ENCODE measurements at places on chromosomes 12 and 14.

GRCh38 chr14:40758076-40758475 is 848.6 kb upstream of the LRFN5 start:
- DNase-seq: no peak

DNA sequence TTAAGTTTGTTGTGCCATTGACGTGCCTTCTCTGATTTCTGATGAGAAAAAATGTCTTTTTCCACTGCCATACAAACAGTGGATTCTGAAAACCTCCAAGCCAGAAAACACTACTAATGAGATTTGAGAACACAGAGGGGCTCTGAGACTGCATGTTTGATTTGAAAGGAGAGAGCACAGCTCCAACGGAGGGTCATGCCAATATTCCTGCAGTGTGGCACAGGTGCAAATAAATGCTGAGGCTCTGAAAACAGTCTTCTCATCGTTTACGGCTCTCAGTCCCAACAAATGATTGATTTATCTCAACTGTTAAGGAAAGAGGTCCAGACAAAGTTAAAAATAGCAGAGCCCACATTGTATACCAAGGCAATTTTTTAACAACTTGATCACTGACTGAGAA is 128.7 kb downstream of the KCNH5 start:
- DNase-seq: no peak

GRCh38 chr12:112170376-112170775 is 45.0 kb downstream of the TRAFD1 start:
- DNase-seq: no peak

DNA sequence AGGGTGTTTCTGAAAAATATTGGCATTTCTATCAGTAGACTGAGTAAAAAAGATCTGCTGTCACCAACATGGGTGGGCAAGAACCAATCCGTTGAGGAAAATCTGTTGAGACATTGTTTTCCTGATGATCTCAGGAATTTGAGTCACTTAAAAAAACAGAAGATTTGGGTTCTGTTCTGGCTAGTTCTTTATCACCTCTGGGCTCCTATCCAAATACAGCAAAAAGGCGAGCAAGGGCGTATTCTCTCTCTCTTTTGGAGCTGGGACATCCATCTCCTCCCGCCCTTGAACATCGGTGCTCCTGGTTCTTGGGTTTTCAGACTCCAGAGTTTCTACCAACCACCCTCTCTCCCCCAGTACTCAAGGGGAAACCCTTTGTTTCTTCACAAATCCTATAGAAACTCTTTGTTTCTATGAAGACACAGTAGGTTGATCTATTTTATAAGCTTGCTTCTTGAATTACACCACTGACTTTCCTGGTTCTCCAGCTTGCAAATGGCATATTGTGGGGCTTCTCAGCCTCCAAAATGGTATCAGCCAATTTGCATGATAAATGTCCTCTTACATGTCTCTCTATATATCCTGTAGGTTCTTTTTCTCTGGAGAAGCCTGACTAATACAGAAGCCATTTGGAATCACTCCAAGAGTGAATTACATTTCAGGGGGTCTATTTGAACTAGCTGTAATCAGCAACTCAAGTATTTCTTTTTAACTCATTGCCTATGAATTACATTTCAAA is 263.9 kb upstream of the TMTC1 start:
- DNase-seq: no peak

DNA sequence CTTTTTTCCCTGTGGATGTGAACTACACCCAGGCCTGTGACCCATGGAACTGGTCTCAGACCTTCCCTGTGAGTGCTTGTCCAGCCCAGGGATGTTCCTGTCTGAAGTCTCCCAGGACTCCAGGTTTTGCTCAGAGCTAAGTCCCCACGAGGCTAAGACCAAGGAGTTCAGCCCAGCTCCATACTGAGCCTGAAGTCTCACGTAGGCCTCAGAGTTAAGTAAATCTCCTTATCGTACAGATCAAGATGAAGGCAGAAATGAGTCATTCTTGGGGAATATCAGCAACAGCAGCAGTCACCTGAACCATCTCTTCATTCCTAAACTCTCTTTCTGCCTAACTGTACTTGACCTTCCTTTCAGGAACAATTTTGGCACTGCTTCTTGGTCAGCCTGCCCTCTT is 139.8 kb downstream of the ANO6 start:
- DNase-seq: no peak

All from NCI-H187 treated with DMSO at 0.1 percent for 48 hours (cell line).